ENCODE measurements at places on chromosomes 11 and 22.
A peak's percentile ranks its signal among the peaks of the same experiment; 100 is the strongest.

DNA sequence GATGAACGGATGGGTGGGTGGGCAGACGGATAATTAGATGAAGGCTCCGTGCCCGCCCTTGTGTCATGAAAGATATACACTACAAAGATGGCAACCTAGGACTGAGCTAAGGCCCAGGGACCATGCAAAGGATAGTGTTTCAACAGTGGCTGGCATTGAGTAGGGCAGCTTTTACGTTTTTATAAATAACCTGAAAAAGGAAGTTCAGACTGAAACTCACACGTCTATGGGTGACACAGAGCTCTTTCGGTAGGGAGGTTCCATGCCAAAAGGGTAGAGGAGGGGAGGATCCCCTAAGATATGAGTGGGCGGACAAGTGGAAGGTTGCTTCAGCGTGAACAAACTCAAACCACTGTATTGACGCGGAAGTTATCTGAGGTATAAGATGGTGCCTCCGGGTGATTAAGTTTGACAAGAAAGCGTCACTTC lies 90.5 kb downstream of the UBASH3B start:
- no peak for DNase-seq

DNA sequence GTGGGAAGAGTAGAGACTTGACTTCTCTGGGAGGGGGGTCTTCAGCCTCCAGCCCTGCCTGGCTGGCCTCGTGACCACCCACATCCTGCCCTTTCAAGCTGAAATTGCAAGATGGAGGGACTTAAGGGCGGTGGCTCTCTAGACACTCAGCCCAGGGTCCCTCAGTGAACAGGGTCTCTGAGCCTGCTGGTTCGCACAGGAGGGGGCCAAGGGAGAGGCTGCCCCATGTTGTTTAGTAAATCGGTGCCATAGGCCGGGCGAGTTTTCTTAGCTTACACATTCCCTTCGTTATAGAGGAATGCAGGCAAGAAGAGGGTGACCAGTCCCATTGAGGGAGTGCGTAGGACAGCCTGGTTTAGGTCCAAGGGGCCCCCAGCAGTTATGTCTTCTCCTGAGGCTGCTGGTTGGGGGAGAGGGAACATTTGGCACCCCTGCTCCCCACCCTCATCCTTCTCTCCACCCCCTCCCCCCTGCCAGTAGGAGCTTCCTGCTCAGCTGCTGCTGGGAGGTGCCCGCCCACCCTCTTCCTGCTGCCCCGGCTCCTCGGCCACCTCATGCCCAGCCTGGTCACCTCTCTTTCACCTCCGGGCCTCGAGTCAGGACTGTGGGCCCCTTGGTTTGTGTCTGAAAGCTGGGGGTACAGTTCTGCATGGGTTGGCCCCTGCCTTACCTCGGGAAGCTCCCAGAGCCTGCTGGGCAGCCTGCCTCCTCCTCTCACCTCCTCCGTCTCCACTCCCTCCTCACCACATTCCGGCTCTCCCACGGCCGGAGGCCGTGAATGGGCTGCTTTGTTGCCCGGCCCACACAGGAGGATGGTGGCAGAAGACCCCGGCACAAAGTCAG lies 3.9 kb downstream of the FRMD8 start:
- DNase-seq: peak; percentile 68

DNA sequence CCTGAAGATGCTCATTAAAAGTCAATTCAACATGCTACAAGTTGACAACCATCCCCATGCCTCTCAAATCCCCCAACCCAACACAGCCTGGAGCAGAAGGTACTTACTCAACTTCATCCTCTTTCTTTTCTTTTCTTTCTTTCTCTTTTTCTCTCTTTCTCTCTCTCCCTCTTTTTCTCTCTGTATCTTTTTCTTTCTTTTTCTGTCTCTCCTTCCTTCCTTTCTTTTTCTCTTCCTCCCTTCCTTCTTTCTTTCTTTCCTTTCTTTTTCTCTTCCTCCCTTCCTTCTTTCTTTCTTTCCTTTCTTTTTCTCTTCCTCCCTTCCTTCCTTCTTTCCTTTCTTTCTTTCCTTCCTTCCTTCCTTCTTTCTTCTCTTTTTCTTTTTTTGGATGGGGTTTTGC lies 135.7 kb upstream of the SEZ6L start:
- no peak for DNase-seq

DNA sequence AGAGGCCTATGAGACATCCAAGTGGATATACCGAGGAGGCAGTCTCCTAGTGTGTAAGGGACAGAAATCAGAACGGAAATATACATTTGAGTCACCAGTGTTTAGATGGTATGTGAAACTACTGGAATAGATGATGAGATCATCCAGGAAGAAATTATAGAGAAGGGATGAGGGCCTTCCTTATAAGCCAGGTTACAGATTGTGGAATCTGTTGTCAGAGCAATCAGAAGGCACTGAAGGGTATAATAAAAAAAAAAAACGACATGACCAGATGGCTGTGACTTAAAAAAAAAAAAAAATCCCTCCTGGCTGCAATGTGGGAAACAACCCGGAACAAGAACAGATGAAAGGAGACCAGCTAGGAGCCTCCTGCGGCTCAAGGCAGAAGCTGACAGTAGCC lies 2.7 kb downstream of the MAJIN start:
- DNase-seq: no peak

GRCh38 chr11:122750049-122750448 lies 88.3 kb upstream of the CRTAM start:
- no peak for DNase-seq

DNA sequence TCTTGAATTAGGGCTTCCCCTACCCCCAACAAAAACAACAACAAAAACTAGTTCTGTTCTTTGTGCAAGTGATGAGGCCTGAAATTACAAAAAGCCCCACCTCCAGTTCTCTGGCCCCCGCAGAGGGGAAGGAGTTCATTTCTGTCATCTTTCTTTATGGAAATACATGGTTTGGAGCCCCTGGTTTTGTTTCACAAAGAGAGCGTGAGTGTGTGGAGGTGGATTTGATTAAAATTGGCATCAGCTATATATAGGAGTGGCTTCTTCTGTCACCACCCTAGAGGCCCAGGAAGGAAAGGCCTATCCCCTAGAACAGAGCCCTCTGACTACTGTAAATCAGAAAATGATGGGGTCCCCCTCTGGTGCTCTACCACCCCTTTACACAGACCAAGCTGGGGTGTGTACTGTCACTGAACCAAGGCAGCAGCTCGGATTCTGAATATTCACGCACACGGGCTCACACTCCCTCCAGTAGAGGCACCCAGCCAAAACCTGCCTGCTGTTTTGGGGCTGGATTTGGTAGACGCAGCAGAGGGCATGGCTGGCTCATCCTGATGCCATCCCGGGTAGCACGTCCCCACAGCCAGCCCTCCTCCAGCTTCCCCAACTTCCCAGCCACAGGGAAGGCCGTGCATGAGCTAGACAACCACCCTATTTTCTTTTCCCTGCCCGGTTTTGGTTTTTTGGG lies 19.4 kb downstream of the RCOR2 start:
- no peak for DNase-seq

GRCh38 chr11:60371854-60372253 lies 6.5 kb upstream of the MS4A7 start:
- no peak for DNase-seq

DNA sequence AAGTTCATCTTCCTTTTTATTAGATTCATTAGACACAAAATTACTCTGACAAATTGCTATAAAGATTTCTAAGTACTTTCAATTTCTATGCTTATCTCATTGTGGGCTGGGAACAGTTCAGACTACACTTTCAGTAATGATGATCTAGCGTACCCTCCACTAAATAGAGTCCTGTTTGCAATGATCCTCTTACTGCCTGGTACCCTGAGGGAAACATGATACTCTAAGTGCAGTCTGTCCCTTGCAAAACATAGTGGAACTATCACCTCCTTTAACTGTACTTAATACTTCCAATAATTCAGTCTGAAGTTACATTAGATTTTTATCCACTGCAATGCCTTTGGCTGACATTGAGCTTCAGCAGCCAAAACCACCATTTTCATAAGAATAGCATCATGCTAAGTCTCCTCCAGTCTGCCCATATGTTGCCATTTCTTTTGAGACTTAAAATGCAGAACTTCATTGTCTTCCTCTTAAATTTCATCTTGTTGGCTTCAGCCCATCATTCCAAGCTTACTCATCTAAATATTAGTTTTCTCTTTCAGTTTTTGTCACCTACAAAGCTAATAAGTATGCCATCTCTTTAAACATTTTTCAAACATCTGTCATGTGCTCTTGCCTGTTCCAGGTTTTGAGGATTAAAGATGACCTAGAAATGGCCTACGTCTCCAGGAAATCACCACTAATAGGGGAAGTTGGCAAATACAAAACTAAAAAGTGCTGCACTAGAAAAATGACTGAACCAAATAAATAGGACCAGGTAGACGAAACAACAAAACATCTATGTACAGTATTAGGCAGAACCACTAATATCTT lies 55.5 kb downstream of the PAK1 start:
- DNase-seq: no peak

- DNase-seq: no peak
Observed at GRCh38 chr11:47726118-47726442, 10.9 kb upstream of the AGBL2 start.

DNA sequence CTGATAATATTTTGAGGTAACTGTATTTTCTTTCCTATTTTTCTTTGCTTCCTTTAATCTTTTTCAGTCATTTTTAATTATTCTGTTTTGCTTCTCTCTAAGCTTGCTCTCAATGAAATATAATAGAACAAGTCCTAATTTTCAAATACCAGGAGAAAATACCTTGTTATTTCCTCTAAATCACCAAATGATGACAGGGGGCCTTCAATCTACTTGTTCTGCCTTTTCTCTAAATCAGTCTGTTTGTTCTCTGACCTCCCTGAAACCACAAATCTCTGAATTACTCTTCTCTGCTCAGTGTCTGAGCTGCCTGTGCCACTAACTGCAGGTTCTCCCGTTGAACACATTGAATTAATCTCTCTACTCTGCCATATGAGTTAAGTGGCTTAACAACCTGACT lies 286.2 kb downstream of the C11orf87 start:
- DNase-seq: no peak

GRCh38 chr11:69297787-69298266 lies 3.9 kb downstream of the MYEOV start:
- peak; percentile 58 for DNase-seq

GRCh38 chr11:37967635-37968034 lies 1369.6 kb upstream of the RAG2 start:
- DNase-seq: no peak

DNA sequence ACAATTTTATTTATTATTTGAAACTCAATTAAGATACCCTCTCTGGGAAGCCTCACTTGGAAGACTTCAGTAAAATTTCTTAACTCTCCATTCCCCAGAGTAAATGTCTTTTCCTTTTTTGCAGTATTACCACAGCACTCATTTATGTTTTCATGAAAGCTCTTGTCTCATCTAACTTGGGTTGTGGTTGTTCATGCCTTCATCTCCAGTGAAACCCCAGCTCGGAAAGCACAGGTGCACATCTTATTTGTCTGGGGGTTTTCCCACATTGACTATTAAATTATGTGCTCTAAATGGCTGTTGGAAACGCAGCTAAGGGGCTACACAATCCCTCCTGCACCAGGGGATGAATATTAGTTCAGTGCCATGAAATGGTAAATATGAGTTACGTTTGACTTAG lies 954.2 kb upstream of the RAG2 start:
- no peak for DNase-seq

GRCh38 chr11:67291481-67292381 lies 2.6 kb downstream of the ANKRD13D start:
- DNase-seq: no peak

- DNase-seq: peak; percentile 23
Observed at GRCh38 chr11:108135845-108136544, 14.6 kb downstream of the ACAT1 start.

DNA sequence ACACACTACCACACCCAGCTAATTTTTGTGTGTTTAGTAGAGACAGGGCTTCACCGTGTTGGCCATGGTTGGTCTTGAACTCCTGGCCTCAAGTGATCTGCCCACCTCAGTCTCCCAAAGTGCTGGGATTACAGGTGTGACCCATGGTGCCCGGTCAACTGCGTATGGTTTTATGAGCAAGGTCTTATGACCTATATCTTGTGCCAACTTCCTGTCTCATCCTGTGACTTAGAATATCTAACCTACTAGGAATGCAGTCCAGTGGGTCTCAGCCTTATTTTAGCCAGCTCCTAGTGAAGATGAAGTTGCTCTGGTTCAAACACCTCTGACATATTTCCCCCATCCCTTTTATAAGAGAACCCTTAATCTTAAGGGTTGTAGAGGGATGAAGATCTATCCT lies 66.1 kb upstream of the OR5AN1 start:
- no peak for DNase-seq

DNA sequence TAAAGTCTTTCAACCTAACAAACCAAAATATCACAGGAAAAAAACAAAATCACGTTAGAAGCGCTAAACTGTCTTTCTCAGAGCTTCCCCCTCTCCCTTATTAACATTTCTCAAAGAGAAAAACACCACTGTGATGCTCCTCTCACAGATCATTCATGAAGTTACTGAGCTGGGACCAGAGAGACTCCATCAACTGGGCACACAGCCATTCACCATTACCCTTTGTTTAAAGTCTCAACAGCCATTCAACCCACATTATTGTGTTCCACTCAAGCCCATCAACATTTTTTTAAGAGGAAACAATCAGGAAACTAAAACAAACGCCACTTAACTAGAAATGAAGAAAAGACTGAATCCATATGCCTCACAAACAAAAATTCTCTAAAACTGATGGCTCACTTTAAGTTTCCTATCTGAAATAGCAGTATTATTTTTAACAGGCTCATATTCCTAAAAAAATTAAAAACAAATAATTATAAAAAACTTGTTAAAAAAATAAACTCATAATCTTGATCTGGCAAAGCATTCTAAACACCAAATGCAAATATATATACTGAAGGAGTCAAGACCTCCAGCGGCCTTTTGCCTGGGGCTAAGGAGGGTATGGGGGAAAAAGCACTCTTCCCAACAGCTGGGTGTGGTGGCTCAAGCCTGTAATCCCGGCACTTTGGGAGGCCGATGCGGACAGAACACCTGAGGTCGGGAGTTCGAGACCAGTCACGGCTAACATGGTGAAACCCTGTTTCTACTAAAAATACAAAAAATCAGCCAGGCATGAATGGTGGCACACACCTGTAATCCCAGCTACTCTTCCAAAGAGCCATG lies 14.0 kb downstream of the CELF1 start:
- peak; percentile 56 for DNase-seq

- no peak for DNase-seq
Observed at GRCh38 chr11:33891714-33892327, at the start of gene LMO2. LMO2 (minus strand) TSS chr11:33892076; CDS start chr11:33869716, 22,360 bp downstream.

DNA sequence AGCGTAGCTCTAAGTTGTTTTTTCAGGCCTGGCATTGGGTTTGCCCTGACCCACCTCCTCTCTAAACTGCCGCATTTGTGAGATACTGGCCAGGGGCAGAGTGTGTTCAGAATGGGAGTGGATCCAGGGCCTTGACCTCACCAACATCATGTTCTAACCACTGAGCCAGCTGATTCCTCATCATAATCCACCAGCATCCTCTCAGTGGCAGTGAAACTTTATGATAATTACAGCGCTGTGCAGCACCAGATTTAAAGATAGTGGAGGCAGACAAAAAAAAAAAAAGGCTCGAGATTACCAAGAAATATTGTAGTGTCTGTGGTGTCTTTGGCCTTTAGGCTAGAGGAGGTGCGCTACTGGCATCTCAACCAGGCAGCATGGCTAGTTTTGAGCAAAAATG lies 53.0 kb downstream of the KREMEN1 start:
- no peak for DNase-seq

Data from astrocyte of the hippocampus (primary cell).